ENCODE measurements at places on chromosomes 7 and 10. TPM values are rescaled to one million over a fixed set of nuclear protein-coding genes. Genes with fewer than 3 reads are reported as not detected.

The KCNMA1 gene
- total RNA-seq: 45.8 TPM

GRCh38 chr10:110241407-110241806, 34.0 kb downstream of the MXI1 start:
- H3K36me3 ChIP-seq: no peaks in the 10 kb centered on the region
- H3K4me3 ChIP-seq: no peak overlapping the region
- H3K4me1 ChIP-seq: no peaks in the 10 kb centered on the region

The PRTFDC1 gene
- total RNA-seq: 10.6 TPM

The SCART1 gene
- 0.50 TPM for total RNA-seq

DNA sequence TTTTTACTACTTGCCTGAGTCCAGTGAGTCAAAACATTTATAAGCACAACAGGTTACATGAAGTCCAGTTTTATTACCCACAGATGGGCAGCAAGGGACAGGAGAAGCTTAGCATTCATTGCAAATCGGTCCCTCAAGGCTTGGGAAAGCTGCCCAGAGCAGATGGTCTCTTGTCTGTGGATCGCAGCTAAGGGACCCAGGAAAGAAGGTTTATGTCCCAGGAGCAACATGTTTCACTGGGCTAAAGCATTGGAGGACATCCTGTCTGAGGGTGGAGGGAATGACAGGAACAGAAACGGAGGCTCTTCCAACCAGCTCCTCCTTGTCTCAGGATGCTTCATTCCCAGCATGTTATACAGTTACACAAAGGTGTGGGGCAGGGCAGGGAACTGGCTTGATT, 39.3 kb downstream of the TRIM24 start:
- H3K27ac ChIP-seq: no peak overlapping the region
- H3K4me3 ChIP-seq: no peak overlapping the region
- H3K27me3 ChIP-seq: no peaks in the 10 kb centered on the region
- H3K4me1 ChIP-seq: no peaks in the 10 kb centered on the region
- no peak for DNase-seq

DNA sequence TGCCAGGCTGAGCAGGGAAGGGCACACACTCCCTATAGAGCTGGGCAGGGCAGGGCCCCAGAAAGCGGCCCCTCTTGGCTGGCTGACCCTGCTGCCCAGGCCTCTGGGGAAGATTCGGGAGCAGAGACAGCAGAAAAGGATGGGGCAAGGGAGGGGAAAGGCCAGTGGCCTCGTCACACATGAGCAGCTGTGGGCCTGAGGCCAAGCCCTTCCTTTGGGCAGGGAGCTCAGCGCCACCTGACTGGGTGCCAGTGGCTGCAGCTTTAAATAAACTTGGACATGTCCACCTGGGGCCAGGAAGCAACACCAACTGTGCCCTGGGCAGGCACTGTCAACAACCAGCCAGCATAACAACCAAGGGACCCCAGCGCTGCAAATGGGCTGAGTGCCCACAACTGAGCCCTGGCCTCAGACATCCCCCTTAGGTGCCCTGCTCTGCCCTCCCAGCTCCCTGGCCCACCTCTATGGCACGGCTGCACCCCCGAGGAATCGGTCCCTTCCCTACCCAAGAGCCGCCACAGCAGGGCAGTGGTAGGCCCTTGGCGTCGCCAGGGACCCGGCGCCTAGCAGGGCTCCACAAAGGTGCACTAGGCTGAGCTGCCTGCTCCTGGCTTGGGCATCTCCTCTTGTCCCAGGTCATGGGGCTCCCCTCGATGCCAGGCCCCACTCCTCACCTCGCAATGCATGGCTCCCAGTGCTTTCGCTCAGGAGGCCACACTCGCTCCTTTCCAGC, 2.6 kb downstream of the CAMK2B start:
- no peak overlapping the region for H3K27ac ChIP-seq
- peaks cover 34% of the 10 kb centered on the region for H3K27me3 ChIP-seq
- no peaks in the 10 kb centered on the region for H3K36me3 ChIP-seq

DNA sequence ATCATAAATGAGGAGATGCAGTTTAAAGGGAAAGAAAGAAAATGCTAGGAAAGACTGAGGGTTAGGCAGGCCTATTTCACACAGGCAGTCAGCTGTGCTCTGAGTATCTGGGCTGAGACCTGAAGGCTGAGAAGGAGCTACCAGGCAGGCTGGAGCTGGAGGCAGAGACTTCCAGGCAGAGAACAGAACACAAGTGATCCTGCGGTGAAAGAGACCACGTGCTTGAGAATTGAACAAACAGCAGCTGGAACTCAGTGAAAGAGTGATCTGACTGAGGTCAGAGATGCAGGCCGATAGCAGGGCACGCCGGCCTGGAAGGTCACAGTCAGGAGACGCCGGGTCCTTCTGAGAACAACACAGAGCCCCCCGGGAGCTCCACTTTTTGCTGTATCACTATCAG, 147.8 kb downstream of the ADAM12 start:
- no peak for DNase-seq
- no peaks in the 10 kb centered on the region for H3K36me3 ChIP-seq
- no peaks in the 10 kb centered on the region for H3K27me3 ChIP-seq
- no peak overlapping the region for H3K27ac ChIP-seq
- no peak overlapping the region for H3K4me3 ChIP-seq
- H3K4me1 ChIP-seq: peaks cover 38% of the 10 kb centered on the region

- H3K27me3 ChIP-seq: no peaks in the 10 kb centered on the region
- H3K4me1 ChIP-seq: no peaks in the 10 kb centered on the region
- H3K27ac ChIP-seq: no peak overlapping the region
Measured at GRCh38 chr7:94174375-94174774, 170.2 kb upstream of the BET1 start.

The UNC5B gene
- total RNA-seq: 32.8 TPM

- H3K36me3 ChIP-seq: no peaks in the 10 kb centered on the region
- no peaks in the 10 kb centered on the region for H3K27me3 ChIP-seq
- no peak overlapping the region for H3K27ac ChIP-seq
- DNase-seq: no peak
Measured at GRCh38 chr7:139854803-139855497, 25.9 kb downstream of the TBXAS1 start.

DNA sequence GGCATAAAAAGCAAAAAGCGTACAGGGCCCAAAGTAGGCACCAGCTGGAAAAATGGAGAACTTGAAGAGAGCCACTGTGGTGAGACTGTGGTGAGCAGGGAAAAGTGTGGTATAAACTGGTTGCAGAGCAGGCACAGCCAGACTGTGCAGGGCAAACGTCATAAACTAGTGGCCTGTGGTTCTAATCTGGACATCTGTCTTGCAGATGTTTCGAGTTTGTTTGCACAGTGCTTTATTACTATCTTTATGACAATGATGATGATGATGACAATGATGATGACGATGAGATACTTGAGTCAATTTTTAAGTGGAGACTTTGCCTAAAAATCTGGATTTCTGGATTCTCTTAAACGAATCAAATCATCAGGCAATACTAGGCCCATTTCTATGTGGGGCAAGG, 45.7 kb downstream of the SEMA3C start:
- DNase-seq: no peak
- no peak overlapping the region for H3K27ac ChIP-seq
- H3K36me3 ChIP-seq: no peaks in the 10 kb centered on the region
- H3K4me1 ChIP-seq: peaks cover 17% of the 10 kb centered on the region

The PIP gene
- not detected for total RNA-seq

The THSD7A gene
- total RNA-seq: 3.5 TPM

The UBTD1 gene
- 81.9 TPM for total RNA-seq

The GPR15LG gene
- not detected for total RNA-seq

DNA sequence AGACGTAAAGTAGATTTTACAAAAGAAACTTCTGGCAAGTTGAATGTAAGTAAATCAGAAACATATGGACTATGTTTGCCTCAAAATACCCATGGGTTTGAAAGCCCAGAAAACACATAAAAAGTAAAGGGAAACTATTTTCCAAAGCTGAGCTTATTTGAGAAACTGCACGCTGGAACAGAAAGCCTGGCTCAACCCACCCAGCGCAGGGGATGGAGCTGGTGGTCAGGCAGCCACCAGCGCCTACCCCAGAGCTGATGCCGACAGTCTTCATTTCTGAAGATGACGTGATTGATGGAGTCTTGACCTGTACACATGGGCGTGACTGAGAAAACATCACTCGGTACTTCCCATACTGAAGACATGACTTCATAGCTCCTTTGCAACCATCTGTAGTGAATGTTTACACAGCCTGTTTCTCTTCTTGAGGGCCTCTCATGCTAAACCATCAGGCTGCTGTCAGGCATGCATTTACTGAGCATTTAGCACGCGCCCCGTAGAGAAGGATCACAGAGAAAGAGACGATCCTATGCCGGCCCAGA, 232.6 kb upstream of the AUTS2 start:
- no peaks in the 10 kb centered on the region for H3K36me3 ChIP-seq
- peaks cover 15% of the 10 kb centered on the region for H3K4me1 ChIP-seq
- no peaks in the 10 kb centered on the region for H3K27me3 ChIP-seq
- peak overlapping the region; percentile 15 for H3K27ac ChIP-seq

GRCh38 chr10:98390406-98390805, 24.6 kb downstream of the PYROXD2 start:
- peaks cover 2% of the 10 kb centered on the region for H3K4me1 ChIP-seq
- H3K4me3 ChIP-seq: no peak overlapping the region

The CRHR2 gene
- total RNA-seq: not detected

- peak; percentile 33 for DNase-seq
- peaks cover 25% of the 10 kb centered on the region for H3K4me1 ChIP-seq
- no peak overlapping the region for H3K27ac ChIP-seq
Measured at GRCh38 chr10:102597131-102597991, 46.9 kb upstream of the TRIM8 start.

GRCh38 chr7:1461646-1462375, 2.5 kb upstream of the MICALL2 start:
- H3K4me3 ChIP-seq: no peak overlapping the region
- H3K27me3 ChIP-seq: no peaks in the 10 kb centered on the region
- DNase-seq: no peak

The MAGI2 gene
- 5.8 TPM for total RNA-seq

The NUTM2A gene
- total RNA-seq: 1.2 TPM

The SLC39A12 gene
- not detected for total RNA-seq

DNA sequence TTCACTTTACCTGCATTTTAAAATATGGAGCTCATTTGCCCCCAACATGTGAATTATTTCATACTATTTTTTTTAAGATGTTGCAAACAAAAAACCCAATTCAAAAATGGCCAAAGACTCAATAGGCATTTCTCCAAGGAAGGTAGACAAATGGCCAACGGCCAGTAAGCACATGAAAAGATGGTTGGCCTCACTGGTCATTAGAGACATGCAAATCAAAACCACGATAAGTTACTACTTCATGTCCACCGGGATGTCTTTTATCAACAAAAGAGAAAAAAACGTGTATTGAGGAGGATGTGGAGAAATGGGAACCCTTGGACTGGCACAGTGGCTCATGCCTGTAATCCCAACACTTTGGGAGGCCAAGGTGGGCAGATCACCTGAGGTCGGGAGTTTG, 3.4 kb upstream of the CTBP2 start:
- no peak overlapping the region for H3K27ac ChIP-seq
- H3K36me3 ChIP-seq: no peaks in the 10 kb centered on the region
- peaks cover 10% of the 10 kb centered on the region for H3K4me1 ChIP-seq
- no peak overlapping the region for H3K4me3 ChIP-seq
- H3K27me3 ChIP-seq: no peaks in the 10 kb centered on the region

GRCh38 chr10:1130226-1130625, 74.0 kb downstream of the WDR37 start:
- DNase-seq: no peak
- H3K36me3 ChIP-seq: peaks cover 29% of the 10 kb centered on the region
- no peak overlapping the region for H3K27ac ChIP-seq
- no peaks in the 10 kb centered on the region for H3K4me1 ChIP-seq
- H3K4me3 ChIP-seq: no peak overlapping the region
- no peaks in the 10 kb centered on the region for H3K27me3 ChIP-seq

The ADAMTS14 gene
- 30.2 TPM for total RNA-seq

The DPYSL4 gene
- total RNA-seq: 26.1 TPM

The TNS3 gene
- total RNA-seq: 105 TPM

The VSTM4 gene
- total RNA-seq: 1.1 TPM

- H3K36me3 ChIP-seq: no peaks in the 10 kb centered on the region
- no peak overlapping the region for H3K27ac ChIP-seq
- no peaks in the 10 kb centered on the region for H3K4me1 ChIP-seq
- no peak overlapping the region for H3K4me3 ChIP-seq
- no peaks in the 10 kb centered on the region for H3K27me3 ChIP-seq
- peak; percentile 36 for DNase-seq
Measured at GRCh38 chr7:123499211-123499970, 35.0 kb downstream of the IQUB start.

- no peaks in the 10 kb centered on the region for H3K4me1 ChIP-seq
- H3K36me3 ChIP-seq: no peaks in the 10 kb centered on the region
- DNase-seq: no peak
- H3K27ac ChIP-seq: no peak overlapping the region
- no peak overlapping the region for H3K4me3 ChIP-seq
- H3K27me3 ChIP-seq: no peaks in the 10 kb centered on the region
Measured at GRCh38 chr7:1872191-1873069, 202.4 kb downstream of the ELFN1 start.

GRCh38 chr7:82263920-82264782, 179.4 kb downstream of the CACNA2D1 start:
- no peak for DNase-seq
- H3K36me3 ChIP-seq: no peaks in the 10 kb centered on the region
- H3K27me3 ChIP-seq: no peaks in the 10 kb centered on the region
- no peak overlapping the region for H3K27ac ChIP-seq

DNA sequence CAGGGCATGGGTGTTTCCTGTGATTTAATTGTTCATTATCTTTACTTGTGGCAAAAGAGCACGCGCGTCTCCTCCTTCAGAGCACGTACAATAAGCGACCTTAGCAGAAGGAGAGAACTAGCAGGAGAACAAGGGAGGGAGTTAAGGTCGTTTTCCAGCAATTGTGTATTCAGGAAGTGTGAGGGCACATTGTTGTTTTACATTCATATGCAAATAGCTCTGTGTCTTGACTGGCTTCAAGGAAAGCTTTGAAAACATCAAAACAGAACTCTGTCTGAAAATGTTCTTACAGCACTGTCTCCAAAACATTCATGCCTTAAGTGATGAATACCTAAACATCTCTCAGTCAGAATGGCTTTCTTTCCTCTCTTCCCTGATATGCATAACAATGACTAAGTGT, 499.1 kb downstream of the ACTR3B start:
- no peaks in the 10 kb centered on the region for H3K36me3 ChIP-seq
- no peak overlapping the region for H3K4me3 ChIP-seq
- no peaks in the 10 kb centered on the region for H3K4me1 ChIP-seq
- DNase-seq: no peak

GRCh38 chr10:29646238-29646902, 11.6 kb upstream of the SVIL start:
- peaks cover 60% of the 10 kb centered on the region for H3K4me1 ChIP-seq
- no peaks in the 10 kb centered on the region for H3K27me3 ChIP-seq
- H3K27ac ChIP-seq: peak overlapping the region; percentile 28
- peaks cover 2% of the 10 kb centered on the region for H3K36me3 ChIP-seq

- no peak overlapping the region for H3K27ac ChIP-seq
- H3K27me3 ChIP-seq: no peaks in the 10 kb centered on the region
- no peaks in the 10 kb centered on the region for H3K4me1 ChIP-seq
- peak; percentile 27 for DNase-seq
- no peak overlapping the region for H3K4me3 ChIP-seq
- H3K36me3 ChIP-seq: no peaks in the 10 kb centered on the region
Measured at GRCh38 chr10:104824380-104825006, 183.4 kb downstream of the SORCS3 start.

GRCh38 chr7:111009526-111010040, 81.3 kb upstream of the LRRN3 start:
- no peak overlapping the region for H3K27ac ChIP-seq
- H3K36me3 ChIP-seq: no peaks in the 10 kb centered on the region
- H3K4me1 ChIP-seq: no peaks in the 10 kb centered on the region

All from astrocyte (in vitro differentiated cells and primary cell).